ENCODE measurements at places on chromosomes 5 and 9.

DNA sequence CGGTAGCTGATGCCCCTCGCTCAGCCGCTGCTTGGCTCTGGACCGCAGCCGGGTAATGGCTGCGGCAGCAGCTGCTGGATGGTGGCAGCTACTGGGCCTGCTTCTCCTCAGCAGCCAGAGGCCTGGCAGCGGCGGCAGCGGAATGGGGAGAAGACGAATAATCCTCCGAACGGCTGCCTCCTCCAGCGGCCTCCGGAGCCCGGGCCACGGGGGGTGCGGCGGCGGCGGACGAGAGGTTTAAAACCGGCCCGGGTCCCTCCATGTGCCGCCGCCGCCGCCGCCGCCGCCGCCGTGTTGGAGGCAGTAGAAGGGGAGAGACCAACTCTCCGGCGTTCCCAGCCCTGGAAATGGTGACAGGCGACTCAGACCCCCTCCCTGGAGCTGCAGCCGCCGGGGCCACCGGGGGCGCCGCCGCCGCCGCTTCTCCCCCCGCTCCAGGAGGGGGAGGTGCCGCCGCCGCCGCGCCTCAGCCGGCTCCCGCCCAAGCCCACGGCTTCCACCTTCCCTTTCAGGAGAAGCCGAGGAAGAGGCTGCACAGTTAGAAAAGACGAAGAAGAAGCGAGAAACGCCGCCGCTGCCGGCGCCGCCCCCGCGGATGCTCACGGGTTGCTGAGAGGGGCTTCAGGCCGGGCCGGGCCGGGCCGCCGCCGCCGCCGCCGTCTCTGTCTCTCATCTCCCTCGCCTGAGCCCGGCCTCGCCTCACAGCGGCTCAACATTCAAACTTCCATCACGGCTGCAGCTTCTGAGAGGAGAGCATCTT is 118.4 kb upstream of the PRSS3 start:
- no peak for DNase-seq

DNA sequence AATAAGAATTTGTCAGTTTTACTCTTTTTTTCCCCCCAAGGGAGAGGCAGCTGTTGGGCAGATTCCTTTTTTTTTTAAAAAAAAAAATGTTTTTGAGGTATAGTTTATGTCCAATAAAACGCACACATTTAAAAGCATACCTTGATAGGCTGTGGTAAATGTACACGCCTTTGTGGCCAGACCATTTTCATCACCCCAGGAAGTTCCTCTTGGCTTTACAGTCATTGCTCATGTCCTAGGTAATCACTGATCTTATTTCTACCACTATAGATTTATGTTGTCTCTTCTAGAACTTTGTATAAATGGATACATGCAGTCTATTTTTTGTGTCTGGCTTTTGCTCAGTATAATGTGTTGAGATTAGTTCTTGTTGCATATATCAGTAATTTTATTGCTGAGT is 9.8 kb downstream of the SUB1 start:
- no peak for DNase-seq

- no peak for DNase-seq
Observed at GRCh38 chr5:26700759-26701384, 337.5 kb downstream of the CDH9 start.

DNA sequence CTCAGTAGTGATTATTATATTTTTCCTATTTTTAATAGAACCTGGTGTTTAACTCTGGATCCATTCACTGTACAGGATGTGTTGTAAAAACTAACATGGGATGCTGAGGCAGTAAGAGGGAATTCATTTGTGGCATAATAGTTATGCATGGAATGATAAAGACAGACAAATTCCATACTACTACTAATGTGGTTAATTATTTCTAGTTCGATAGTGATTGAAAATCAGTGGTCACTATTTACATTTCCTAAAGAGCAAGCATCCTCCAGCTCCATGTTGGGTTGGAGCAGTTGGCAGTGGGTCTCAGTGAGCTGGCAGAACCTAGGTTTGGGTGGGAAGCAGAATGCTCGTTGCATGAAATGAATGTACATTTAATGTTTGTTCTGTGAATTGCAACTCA is 122.6 kb downstream of the SAXO1 start:
- DNase-seq = no peak

- DNase-seq = no peak
Observed at GRCh38 chr9:122386311-122386872, 15.6 kb downstream of the PTGS1 start.

DNA sequence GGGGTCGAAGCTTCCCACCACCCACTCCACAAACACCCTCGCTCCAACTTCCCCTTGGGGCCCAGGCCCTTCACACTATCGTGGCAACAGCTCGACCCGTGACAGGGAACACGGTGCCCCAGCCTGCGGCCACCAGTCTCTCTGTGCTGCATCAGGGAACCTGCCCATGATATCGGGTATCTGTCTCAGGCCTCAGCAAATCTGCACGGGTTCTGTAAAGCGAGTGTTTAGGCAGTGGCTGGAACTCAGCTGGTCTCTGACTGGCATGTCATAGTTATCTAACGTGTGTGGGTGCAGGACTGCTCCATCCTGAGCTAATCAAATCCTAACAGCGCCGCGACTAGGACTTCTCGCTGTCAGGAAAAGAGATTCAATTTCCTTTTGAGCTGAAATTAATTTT is 42.9 kb downstream of the DBH start:
- no peak for DNase-seq

DNA sequence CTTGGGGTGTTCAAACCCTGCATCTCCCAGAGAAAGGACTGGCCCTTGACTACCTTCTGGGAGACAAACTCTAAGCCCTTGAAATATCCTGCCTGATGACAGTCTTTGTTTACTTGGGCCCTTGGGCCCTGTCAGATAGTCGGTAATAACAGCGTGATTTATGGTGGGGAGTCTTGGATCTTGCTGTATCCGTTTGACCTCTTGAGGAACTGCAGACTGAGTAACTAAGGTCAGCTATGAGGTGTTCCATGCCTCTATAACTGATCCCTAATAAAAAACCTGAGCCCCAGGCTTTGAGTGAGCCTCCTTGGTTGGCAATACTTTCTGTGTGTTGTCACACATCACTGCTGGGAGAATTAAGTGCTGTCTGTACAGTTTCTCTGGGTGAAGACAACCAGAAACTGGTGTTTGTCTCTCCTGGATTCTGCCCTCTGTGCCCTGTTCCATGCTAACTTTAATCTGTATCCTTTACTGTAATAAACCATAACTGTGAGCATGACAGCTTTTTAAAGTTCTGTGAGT is 56.2 kb upstream of the ANKRD33B start:
- DNase-seq = no peak
